Eye (tissue), 1 donor: ENCODE measurements at places on chromosomes 3 and 15.

DNA sequence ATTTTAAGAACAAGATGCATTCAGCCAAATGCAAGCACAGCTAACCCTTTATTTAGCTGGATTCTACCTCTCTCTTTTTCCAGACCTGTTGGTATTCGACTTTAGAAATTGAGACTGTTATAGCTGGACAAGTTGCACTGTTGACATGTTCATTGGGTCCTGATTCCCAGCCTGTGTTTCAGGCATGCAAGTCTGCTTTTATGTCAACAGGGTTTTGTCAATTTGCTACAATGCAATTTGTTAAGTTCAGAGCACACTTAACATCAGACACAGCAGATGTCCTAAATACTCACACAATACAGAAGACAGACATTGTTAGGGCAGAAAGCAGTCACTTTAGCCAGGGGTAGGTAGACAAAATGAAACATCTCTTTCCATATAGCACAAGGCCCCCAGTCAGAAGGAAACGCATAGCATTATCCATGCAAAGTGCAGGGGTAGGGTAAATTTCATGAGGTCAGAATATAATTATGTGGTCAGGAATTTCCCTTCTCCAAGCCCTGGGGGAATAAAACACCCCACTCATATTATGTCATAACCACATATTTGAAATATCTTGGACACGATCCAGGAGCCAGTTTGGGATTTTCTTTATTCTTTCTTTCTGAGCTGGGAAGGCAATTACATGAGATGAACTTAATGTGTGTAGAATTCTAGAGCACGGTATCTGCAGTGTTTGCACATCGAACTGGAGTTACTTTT lies 504.1 kb downstream of the NTRK3 start:
- peak; percentile 77 for DNase-seq

- DNase-seq: no peak
Measured at GRCh38 chr3:89067736-89068135, 39.7 kb upstream of the EPHA3 start.

DNA sequence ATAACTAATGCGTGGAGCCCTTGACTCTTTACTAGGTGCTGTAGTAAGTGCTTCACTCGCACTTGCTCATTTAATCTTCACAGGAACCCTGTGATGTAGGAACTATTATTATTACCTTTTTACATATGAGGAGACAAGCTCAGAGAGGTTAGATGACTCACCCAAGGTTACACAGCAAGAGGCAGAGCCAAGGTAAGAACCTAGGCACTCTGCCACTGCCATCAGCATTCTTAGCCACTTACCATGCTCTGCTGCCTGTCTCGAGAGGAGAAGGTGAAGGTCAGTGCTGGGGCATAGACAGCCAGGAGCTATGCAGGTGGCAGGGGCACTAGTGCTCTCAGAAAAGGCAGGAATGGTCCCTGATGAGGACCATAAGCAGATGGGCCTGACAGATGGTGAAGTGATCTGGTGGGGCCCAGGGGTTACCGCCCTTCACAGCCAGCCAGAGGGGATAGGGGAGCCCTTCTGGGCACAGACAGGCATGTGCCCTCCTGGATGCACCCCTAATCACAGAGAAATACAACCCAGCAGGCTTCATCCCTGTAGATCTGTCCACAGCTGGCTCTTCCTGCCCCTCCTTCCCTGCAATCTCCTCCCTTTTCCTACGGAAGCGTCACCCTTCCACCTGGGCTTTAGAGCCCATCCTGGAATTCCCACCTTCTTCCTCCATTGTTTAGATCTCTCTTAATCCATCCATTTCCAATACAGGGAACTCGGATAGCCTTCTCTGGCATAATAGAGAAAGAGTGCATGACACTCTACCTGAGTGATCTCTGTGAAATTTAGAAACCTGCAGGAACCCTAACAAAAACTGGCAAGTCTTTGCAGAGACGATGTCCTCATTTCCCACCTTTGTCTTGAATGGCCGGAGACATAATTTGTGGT lies 26.9 kb downstream of the ABTB1 start:
- no peak for DNase-seq

- DNase-seq: no peak
Measured at GRCh38 chr3:48857641-48858040, 10.0 kb upstream of the PRKAR2A start.
